Nephron progenitor cell (in vitro differentiated cells): ENCODE measurements at places on chromosomes 16 and 17.

- no peak for DNase-seq
Observed at GRCh38 chr17:19533036-19533717, 477 bp upstream of the SLC47A1 start.

- no peak for DNase-seq
Observed at GRCh38 chr16:53789137-53789536, 85.2 kb downstream of the FTO start.

- DNase-seq: no peak
Observed at GRCh38 chr16:81649561-81650184, 129.4 kb upstream of the PLCG2 start.

- no peak for DNase-seq
Observed at GRCh38 chr17:69815406-69815805, 259.6 kb upstream of the KCNJ16 start.
